ENCODE measurements at places on chromosomes 1 and 21.
A peak's percentile ranks its signal among the peaks of the same experiment; 100 is the strongest.

DNA sequence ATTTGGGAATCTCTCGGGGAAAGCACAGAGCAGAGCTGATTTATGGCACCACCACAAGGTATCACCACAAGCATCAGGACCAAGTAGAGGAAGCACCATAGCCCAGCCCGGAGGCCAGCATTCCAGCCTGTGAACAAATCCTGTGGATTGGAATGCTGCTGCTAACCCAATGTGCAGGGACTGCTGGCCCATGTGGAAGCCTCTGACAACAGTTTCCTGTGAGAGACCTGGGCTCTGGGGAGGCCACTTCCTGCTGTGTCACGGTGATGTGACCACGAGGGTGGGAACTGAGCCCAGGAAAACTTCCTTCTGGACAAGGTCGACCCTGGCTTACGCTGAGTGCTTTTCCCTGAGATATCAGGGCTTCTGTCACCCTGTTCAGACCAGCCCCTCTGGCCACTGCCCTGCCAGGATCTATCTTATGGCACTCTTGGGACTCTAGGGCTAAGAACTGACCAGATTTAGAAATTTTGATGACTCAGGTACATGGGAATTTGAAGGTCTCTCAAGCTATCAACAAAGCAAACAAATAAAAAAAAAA lies 88.3 kb upstream of the NGF start:
- DNase-seq = peak; percentile 55

GRCh38 chr1:182888736-182889531 lies 49.8 kb downstream of the DHX9 start:
- no peak for DNase-seq

- DNase-seq = no peak
Measured at GRCh38 chr1:208614610-208615009, 370.4 kb upstream of the PLXNA2 start.

DNA sequence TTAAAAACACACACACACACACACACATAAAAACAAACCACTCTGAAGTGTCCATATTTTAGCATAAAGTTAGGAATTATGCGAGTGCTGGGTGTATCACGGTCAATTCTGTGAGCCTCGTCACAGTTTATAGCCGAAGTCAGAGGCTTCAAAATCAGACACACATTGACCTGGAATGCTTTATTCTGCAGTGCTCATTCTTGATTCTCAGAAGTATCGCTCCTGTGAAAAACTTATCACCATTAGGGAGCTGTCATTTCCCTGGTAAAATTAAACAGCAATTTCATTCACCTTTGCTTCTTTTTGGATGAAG lies 8.7 kb upstream of the IRF2BP2 start:
- DNase-seq = no peak

- no peak for DNase-seq
Measured at GRCh38 chr1:153803470-153804056, 28.4 kb downstream of the SLC27A3 start.

- DNase-seq = no peak
Measured at GRCh38 chr1:199619223-199619622, 408.3 kb upstream of the NR5A2 start.
